ENCODE measurements at places on chromosomes 11 and 22.

DNA sequence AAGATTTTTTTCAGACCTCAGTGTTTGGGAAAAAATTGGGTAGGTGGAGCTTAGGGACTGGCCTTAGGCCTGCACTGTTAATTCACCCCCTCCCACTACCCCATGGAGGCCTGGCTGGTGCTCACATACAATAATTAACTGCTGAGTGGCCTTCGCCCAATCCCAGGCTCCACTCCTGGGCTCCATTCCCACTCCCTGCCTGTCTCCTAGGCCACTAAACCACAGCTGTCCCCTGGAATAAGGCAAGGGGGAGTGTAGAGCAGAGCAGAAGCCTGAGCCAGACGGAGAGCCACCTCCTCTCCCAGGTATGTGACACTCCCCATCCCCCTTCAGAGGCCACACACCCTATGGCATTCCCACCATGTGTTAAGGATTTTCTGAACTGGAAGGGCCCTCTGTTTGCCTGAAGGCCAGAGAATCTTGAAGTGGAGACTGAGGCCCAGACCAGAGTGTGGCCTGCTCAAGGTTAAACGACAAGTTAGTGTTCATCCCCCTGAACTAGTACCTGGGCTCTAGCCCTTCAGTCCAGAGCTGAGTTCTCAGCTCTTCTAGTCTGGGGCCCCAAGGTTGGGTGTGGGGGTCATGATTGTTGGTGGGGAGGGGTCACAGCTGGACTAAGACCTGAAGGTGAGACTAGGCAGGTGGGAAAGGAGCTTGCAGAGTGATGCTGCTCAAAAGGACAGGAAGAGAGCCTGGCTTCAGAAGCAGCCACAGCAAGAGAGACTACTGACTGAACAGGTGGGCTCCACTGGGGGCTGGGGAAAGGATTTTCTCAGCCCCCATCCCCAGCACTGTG, 2.3 kb upstream of the FOLR1 start:
- DNase-seq: no peak

GRCh38 chr11:2149864-2150847, 10.9 kb downstream of the INS start:
- DNase-seq: peak; percentile 47

GRCh38 chr22:27154717-27155116, 497.3 kb downstream of the MIAT start:
- no peak for DNase-seq

- DNase-seq: no peak
Observed at GRCh38 chr11:112266410-112266778, 5.7 kb upstream of the PLET1 start.

DNA sequence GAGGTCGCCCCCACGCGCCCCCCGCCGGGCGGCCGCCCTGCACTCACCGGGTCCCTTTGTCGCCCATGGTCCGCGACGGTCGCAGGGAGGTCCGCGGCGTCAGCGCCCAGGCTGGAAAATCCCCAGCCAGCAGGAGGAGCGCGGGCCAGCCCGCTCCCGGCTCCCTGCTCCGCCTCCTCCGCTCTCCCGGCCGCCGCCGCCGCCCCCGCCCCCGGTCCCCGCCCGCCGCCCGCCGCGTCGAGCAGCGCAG, at the start of gene ARRB1:
Gene ARRB1 (minus strand): TSS at position 121 of the 250 bp plus-strand sequence. CDS start 54 bp downstream, at position 67.
- DNase-seq: no peak

DNA sequence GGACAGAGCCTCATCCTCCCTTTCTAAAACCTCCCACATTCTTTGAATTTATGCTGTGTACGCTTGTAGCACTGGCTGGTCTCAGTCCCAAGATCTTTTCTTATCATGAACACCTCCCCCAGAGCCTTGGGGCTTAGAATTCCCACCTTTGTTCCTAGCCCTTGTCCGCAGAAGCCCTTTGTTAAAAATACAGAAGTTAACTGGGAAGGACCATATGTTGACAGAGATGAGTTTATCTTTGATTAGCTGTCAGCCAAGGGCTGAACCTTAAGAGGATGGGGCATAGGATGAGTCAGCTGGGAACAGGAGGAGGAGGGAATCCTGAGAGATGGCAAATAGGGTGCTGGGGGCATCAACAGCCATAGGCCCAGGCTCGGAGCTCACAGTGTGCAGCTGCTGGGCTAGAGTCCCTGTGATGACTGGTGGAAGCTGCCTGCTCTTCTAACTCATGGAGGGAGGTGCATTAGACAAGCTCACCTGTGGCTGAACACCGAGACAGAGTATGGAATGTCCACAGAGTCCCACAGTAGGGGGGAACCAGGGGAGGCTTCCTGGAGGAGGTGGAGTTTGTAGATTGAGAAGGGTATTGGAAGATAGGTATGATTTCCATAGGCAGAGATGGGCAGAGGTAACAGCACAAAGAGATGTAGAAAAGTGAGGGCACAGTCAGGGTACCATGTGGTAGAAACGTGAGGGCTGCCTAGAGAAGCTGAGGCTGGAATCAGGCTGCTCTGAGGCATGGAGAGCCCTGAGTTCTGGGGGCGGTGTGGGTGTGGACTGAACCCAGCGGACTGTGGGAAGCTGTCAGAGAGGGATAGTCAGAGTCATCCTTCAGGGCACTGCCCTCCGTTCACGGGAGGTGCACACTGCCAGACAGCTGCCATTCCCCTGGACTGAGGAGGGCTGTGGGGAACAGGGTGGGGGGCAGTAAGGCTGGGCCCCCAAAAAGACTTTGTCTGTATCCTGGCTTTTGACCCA, 9.9 kb downstream of the MICAL2 start:
- no peak for DNase-seq

Data from HS-27A (cell line).